Type B pancreatic cell (in vitro differentiated cells): ENCODE measurements at places on chromosomes 5 and 9.

DNA sequence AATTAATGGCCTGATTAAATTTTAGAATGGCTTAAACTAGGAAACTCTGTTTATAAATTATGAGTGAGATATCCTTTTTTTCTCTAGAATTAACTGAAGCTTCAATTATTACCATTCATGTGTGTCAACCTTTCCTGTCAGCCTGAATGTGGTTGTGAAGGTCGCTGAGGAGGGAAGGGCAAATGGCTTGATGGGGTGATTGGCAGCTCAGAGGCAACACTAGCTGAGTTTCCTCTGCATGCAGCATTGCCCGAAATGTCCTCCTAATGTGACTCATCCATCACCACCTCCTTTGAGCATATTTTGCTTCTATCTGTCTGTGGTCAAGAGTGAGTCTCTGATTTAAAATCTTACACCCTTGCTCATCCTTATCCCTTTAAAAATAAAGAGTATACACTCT lies 281.9 kb downstream of the TENT4A start:
- no peak overlapping the region for H3K27ac ChIP-seq
- no peaks in the 10 kb centered on the region for H3K36me3 ChIP-seq
- peaks cover 18% of the 10 kb centered on the region for H3K27me3 ChIP-seq
- no peaks in the 10 kb centered on the region for H3K4me1 ChIP-seq
- no peak overlapping the region for H3K4me3 ChIP-seq
- no peak for DNase-seq

GRCh38 chr5:62461561-62461960 lies 49.0 kb downstream of the IPO11 start:
- DNase-seq: no peak
- no peak overlapping the region for H3K4me3 ChIP-seq
- no peaks in the 10 kb centered on the region for H3K27me3 ChIP-seq
- peaks cover 5% of the 10 kb centered on the region for H3K36me3 ChIP-seq
- H3K27ac ChIP-seq: no peak overlapping the region

DNA sequence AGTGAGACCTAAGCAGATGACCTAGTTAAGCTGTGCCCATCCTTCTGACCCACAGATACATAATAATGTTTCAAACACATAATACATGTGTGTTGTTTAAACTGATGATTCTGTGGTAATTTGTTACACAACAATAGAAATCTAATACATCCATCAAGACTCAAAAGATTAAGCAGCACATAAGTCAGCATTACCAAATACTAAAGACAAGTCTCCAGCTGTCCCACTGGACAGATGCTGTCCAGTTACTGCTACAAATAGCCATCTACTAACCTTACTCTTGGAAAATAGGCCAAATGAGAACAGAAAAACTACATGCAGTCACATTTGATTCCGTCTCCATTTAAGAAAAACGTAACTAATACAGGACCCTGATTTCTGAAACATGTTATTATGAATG lies 10.8 kb downstream of the TRMO start:
- H3K36me3 ChIP-seq: peaks cover 27% of the 10 kb centered on the region
- DNase-seq: no peak
- no peaks in the 10 kb centered on the region for H3K27me3 ChIP-seq
- H3K27ac ChIP-seq: no peak overlapping the region

DNA sequence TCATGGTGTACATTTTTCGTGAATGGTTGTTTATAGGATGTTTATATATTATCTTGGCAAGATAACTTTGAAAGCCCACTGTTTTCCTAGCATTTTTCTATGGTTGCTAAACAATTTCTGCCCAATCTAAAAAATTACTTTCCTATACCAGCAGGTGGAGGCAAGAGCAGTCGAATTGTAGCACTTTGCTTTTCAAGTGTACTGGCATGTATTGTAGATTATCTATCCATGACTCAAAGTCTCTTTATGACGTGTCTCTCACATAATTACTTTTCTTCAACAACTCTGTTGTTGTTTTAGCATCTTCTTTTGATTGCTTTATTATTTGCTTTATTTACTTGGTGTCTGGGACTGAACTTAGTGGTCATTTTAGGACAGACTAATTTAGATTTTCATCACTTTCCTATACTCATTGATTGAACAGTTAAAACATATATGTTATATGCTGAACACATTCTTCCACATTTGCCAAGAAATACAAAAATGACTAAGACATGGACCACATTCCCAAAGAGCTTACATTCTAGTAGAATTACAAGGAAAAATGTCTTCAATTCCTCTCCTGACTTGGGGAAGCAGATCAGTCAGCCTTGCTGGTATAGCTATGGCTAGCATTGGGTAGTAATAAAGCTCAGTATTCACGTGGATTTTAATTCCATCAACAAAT lies 20.7 kb downstream of the NLN start:
- DNase-seq: no peak
- H3K27me3 ChIP-seq: no peaks in the 10 kb centered on the region
- no peak overlapping the region for H3K4me3 ChIP-seq
- H3K4me1 ChIP-seq: no peaks in the 10 kb centered on the region
- H3K36me3 ChIP-seq: peaks cover 7% of the 10 kb centered on the region
- H3K27ac ChIP-seq: no peak overlapping the region

DNA sequence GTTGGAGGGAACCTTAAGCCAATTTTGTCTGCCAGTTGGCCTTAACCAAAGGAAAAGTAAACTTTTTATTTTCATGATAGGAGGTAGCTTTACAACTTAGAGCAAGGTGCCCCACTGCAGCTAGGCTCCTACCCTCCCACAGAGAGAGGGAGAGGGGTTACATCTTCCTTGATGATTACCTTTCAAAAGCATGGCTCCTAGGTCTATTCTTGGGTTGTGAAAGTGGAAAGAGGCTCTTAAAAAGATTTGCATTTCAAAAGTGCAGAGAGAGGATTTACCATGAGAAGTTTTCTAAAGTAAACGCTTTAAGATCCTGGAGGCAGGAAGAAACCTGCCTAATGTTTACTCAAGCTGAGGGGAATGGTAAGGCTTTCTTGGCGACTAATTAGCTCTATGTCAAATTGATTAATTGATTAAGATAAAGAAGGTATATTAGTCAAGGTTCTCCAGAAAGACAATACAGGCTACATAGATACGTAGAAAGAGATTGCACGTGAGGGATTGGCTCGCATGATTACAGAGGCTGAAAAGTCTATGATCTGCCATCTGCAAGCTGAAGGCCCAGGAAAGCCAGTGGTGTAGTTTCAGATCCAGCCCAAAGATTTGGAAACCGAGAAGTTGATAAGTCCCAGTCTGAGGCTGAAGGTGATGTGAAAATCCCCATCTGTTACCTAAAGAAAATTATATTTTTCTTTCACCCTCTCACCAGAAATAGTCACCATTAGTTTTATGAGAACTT lies 333.8 kb upstream of the CTNND2 start:
- H3K27me3 ChIP-seq: no peaks in the 10 kb centered on the region
- H3K4me1 ChIP-seq: no peaks in the 10 kb centered on the region
- H3K36me3 ChIP-seq: no peaks in the 10 kb centered on the region
- no peak overlapping the region for H3K27ac ChIP-seq
- no peak for DNase-seq
- no peak overlapping the region for H3K4me3 ChIP-seq
